ENCODE measurements at places on chromosomes 2 and 18.

DNA sequence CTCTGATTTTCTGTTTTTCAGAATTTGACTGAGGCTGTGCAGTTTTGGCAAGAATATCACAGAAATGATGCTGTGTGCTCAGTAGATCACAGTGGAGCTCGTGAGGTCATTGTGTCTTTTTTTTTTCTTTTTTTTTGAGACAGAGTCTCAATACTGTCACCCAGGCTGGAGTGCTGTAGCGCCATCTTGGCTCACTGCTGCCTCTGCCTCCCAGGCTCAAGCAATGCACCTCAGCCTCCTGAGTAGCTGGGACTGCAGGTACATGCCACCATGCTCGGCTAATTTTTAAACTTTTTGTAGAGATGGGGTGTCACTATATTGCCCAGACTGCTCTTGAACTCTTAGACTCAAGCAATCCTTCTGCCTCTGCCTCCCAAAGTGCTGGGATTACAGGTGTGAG, 203.6 kb downstream of the NCKAP5 start:
- no peak for DNase-seq

DNA sequence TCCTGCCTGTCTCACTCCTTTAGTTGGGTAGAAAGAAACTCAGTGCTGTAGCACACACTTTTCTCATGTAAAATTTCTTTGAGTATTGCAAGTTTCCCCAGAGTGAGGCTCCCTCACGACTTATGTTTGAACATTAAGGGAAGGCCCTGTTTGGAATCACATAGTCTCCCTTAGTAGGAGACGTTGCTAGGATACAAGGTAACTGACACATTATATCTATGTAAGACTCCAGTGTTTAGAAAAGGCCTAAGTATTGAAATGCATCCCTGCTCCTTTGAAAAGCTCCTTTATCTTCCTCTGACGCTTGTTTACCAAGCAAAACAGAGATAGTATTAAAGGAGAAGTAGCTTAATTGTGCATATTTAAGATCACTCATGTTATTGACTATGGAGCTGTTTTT, 248.2 kb downstream of the PHLPP1 start:
- no peak for DNase-seq

GRCh38 chr2:15561574-15562344, 625 bp upstream of the NBAS start:
- DNase-seq = peak; percentile 36

DNA sequence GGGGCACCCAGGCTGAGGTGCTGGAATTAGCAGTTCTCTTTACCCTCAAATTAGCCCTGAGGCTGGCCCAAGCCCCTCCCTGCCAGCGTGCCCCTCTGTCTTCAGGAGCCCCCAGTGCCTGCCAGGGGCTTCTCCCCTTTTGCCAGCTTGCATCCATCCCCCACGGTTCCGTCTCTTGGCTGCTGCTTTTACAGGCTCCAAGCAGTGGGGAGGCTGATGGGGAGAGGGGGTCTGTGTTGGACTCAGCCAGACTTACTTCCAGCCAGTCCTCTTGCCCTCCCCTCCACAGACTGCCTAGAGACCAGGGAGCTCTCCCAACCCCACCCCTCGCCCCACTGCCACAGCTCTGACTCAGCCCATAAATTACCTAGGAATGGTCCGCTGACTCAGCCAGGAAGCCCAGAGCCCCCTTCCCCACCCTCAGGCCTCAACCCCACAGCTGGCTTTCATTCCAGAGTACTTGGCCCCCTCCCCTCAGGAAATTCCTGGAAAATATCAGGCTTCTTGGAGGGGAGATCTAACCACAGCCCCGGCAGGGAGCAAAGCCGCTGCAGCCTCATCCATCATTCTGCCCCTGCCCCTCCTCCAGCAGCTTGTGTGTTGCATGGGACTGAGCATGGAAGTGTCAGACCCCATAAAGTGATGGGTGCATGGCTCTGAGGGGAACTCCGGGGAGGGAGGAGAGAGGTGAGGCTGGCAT, 184.6 kb downstream of the ZFP36L2 start:
- no peak for DNase-seq

DNA sequence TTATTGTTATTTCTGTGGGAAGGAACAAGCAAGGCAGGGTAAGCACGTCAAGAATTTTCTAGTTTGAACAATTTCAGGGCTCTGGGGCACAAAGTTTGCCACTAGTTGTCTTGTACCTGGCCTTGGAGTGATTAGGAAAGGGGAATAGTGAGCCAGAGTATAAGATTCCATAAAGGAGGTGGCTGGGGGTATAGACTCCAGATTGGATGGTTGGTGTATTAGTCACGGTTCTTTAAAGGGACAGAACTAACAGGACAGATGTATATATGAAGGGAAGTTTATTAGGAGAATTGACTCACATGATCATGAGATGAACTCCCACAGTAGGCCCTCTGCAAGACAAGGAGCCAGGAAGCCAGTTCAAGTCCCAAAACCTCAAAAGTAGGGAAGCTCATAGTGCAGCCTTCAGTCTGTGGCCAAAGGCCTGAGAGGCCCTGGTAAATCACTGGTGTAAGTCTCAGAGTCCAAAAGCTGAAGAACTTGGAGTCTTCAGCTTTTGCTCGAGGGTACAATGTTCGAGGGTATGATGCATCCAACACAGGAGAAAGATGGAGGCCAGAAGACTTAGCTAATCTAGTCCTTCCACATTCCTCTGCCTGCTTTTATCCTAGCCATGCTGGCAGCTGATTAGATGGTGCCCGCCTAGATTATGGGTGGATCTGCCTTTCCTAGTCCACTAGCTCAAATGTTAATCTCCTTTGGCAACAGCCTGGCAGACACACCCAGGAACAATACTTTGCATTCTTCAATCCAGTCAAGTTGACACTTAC, 31.5 kb upstream of the PTPRM start:
- DNase-seq = no peak

DNA sequence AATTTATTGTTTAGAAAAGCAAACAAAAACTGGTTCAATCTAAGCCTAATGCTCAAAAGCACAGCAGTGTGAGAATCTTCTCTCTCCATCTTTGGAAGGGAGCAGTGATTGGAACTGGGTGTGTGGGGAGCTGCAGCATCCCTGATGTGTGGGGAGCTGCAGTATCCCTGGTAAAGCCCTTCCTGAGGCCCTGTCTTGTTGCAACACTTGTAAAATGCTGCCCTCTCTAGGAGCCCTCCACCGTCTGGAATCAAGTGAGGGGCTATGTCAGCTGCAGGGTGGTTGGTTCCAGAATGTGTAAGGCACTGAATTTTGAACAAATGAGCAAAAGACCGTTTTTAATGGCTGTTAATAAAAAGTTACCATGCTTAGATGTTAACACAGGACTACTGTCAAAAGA, 147.7 kb upstream of the RAB12 start:
- no peak for DNase-seq

DNA sequence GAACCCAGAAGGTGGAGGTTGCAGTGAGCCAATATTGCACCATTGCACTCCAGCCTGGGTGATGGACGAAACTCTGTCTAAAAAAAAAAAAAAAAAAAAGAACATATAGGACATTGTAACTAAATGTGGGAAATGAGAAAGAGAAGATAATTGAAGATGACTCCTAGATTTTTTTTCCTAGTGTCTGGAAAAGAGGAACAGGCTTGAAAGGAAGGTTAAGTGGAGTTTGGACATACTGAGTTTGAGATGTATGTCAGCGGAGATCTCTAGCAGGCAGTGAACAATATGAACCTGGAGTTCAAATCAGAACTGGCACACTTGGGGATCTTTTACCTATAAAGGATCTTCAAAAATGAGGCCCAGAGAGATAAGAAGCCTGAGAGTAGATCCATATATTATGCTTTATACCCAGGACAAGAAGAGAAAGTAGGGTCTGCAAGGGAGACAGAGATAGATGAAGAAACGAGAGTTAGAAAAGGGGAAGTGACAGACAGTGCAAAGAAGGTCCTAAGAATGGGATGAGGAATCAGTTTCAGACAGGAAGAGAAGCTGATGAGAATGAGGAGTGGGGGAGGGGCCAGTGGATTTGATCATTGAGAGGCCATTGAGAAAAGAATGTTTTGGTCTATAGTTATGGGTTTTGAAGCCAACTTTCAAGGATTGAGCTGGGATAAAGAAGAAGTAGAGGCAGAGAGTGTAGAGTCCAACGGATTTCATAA, 46.9 kb upstream of the CD28 start:
- no peak for DNase-seq

- peak; percentile 37 for DNase-seq
These were observed 571 bp downstream of the EEF1B2 start for GRCh38 chr2:206160125-206160806.

DNA sequence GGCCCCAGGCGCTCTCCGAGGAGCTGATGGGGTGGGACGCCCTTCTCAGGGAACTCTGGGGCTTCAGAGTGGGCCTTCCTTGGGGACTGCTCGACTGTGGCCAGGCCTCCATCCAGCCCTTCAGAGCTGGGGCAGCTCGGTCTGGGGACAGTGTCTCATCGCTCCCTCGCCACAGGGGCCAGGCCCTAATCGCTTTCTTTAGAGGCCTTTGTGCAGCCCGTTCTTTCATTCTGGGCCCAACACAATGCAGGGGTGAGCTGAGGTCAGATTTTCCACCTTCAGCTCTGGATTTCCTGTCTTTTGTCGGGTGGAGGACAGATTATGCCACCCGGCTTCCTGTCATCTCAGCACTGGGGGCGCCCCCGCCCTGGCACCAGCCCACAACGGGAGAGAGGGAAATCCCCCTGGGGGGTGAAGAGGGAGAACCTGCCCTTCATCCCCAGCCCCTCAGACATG, 25.2 kb downstream of the MYCN start:
- peak; percentile 66 for DNase-seq

- no peak for DNase-seq
These were observed 54.4 kb downstream of the CWC22 start for GRCh38 chr2:179952658-179953057.

DNA sequence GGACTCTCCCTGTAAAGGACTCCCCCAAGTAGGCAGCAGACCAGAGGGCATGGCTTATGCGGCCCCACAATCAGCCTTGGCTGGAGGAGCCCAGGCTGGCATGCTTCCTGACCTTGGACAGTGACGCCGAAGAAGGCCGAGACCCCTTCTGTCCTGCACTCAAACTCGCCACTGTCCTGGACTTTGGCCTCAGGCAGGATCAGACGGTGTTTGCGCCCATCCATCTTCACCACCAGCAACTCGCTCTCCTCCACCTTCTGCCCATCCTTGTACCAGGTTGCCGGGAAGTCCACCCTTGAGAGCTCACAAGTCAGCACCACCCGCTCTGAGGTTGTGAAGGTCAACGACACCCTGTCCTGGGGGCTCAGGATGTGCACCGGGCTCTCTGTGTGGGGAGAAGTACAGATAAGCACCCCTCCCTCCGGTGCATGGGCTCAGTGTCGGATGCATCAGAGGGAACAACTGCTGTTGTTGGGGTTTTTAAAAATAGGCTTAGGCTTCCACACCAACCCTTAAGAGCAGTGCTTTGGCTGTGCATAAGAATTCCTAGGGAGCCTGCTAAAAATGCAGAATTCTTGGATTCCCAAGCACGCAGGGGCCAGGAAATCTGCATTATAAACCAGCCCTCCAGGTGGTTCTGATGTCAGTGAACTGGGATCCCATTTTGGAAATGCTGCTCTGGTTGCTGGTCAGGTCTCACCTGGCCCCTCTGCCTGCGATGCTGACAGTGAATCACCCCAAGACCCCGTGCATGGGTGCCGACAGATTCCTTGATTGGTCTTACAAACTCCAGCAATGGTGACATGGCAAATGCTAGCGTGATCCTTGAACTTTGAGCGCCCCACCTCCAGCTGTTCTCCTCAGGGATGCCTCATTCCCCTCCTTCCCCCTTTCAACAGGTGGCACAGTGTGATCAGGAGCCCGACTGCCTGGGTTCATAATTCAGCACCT, 5.9 kb downstream of the OBSL1 start:
- no peak for DNase-seq

DNA sequence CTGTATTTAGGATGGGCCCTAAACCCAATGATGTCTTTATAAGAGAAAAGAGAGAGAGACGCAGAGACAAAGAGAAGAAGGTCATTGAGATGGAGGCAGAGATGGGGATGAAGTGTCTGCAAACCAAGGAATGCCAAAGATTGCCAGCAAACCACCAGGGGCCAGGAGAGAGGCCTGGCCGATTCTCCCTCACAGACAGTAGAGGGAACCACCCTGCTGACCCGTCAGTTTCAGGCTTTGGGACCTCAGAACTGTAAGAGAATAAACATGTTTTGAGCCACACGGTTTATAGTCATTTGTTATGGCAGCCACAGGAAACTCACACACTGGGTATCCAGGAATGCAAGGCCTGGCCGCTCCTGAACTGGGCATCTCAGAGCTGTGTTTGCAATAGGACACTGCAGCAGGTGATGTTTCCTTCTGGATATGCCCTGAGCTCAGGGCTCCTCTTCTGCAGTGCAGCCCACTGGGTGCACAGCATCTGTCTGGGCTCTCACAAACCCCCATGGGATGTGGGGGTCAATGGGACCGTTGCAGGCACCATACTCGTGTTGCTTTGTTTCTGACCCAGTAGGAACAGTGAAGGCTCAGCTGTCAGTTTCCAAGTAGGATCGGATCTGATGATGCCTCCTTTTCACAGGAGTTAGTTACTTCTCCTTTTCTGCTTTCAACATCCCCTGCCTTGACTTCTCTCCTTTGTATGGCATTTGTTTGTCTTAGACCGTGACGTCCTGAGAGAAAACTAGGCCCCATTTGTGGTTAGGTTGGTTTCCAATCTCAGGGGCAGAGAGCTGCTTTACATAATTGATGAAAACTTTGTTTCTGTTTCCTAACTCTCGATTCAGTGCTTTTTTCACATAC, 20.8 kb downstream of the PTPN18 start:
- no peak for DNase-seq

DNA sequence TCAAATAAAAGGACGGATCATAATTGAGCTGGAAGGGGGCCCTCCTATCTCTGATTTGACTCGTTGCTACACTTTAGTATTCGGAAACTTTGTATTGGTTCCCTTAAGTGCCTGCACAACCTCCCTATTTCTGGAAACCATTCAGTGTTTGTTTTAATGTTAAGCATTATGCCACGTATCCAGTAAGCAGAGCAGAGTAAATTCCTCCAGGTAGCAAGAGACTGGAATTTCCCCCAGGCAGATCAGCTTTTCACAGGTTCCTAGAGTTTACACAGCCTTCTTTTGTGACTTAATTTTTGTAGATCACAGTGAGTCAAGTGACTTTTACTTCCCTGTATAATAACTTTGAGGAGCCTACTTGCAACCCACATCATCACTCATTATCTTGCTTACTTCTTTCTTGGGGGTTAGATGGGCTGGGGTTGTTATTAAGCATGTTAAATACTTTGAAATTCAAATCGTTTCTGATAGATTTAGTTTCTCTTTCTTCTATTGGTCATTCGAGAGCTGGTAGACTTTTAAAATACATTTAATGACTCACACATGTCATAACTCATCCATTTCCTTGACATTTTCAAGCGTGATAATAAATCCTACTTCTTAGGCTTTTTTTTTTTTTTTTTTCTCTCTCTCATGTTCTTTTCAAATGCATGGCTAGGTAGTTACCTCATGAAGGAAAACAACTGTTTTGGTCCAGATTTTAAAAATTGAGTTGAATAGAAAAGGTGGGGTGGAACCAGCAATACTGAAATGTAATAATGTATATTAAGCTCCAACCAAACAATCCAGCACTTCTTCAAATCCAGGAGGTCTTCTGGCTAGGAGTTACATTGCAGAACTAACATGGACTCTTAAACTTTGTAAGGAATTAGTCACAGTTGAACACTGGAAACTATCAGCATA, 219.3 kb downstream of the NEDD4L start:
- DNase-seq = no peak

- no peak for DNase-seq
These were observed 1971.0 kb upstream of the LRRTM1 start for GRCh38 chr2:82275599-82275998.

All from activated T-cell treated with anti-CD3 and anti-CD28 coated beads, Interleukin-2, amount 50 U/mL, for 24 hours (primary cell).